CD4-positive, alpha-beta T cell treated with Interleukin-12 subunit alpha and Interleukin-12 subunit beta, for 1 hour (primary cell): ENCODE measurements at places on chromosomes 16 and 17.

DNA sequence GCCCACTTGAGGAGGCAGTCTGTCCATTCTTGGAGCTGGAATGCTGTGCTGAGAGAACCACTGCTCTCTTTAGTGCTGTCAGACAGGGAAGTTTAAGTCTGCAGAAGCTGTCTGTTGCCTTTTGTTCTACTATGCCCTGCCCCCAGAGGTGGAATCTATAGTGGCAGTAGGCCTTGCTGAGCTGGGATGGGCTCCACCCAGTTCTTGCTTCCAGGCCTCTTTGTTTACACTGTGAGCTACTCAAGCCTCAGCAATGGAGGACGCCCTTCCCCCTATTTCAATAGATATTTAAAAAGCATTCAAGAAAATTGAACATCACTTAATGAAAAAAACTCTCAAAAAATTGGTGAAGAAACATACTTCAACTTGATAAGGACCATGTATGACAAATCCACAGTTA, 313.5 kb downstream of the PHKB start:
- DNase-seq: no peak

- DNase-seq: no peak
These were observed 19.4 kb downstream of the ERN1 start for GRCh38 chr17:64110379-64111152.

DNA sequence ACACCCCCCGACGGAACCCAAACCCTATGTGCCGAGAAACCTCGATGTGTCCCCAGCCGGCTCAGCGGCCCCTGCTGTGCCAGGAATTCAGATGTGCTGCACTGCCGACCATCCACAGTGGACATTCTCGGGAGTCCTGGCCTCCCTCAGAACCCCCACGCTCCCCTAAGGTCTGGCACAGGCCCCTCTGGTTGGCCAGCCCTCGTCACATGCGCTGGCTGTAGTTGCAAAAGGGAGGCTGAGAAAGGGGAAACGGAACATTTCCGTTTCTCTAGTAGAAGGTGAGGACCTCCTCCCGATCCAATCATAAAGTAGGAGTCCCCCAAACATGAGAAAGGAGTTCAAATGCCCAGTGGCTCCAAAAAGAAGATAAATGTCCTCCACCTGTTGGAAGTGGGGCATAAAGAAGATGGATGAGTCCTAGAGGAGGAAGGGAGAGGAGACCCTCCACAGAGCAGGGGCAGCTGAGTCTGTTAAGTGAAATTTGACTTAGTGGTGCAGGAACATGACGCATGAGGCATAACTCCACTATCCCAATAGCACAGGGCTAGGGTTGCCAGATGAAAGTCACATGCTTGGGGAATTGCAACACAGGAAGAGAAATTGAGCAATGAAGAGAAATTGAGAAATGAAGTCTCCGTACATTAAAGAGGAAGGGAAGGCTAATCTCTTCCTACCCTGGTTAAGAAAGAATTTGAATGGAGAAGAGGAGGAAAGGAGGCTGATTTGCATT, 49.3 kb upstream of the WSB1 start:
- DNase-seq: no peak

DNA sequence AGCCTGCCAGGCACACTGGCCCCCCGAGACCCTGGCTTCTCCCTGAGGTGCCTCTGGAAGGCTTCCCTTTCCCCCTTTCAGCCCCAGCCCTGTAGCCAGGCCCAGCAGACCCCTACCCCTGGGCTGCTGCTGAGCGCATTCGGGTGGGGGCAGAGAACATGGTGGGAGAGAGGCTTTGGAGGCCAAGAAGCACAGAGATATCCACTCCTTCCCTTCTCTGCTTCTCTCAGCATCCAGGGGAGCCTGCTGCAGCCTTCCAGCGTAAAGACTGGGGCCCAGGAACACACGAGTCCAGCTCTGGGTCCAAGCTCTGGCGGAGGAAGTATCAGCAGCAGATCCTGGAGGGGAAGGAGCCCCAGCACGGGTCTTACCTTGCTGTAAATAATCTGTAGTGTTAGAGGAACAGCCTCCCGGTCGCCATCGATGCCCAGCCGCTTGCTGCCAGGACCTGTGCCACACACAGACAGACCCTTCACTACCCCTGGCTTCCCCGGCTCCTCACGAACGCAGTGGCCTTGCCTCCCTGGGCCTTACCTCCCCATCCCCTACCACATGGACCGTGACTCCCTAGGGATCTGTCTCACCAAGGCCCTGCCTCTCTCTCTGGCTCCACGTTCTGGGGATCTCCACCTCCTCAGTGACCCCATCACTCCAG, 17.0 kb upstream of the PIK3R6 start:
- no peak for DNase-seq

GRCh38 chr17:80998748-80999535, 7.3 kb downstream of the CHMP6 start:
- DNase-seq: no peak

DNA sequence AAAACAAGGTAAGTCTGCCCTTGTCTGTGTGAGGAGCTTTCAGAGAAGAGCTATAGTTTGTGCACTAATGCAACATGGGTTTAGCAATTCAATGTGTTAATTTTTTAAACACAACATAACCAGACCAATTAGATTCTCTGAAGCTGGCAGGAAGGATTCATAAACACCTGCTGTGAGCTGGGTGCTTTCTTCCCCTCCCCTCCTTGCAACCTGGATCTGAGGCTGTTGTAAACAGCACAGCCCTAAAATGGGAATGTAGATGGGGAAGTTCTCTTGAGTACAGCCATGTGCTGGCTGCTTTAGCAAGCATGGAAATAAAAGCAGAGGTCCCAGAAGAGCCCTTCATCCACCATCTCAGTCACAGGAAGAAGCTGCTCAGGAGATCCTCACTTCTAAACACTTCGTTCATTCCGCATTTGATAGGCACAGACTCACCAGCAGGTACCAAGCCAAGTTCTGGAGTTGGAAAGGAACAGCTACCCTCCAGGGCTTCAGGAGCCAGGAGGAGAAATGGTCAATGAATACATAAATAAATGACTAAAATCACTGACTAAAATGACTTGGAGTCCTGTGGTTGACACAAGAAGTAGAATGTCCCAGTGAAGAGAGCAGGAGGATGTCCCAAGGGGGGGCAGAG, 21.7 kb downstream of the AXIN2 start:
- no peak for DNase-seq

DNA sequence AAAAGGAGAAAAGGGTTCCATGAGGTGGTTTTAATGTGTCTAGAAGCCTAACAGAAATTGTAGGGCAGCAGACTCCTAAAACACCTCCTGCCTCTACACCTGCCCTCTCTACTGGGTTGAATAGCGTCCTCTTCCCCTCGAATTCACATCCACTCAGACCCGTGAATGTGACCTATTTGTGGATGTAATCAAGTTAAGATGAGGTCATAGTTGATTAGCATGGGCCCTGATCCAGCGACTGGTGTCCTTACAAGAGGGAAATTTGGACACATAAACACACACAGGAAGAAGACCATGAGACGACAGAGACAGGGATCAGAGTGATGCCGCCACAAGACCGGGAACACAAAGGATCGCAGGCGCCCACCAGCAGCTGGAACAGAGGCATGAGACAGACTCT, 13.5 kb downstream of the CD300LF start:
- DNase-seq: no peak

DNA sequence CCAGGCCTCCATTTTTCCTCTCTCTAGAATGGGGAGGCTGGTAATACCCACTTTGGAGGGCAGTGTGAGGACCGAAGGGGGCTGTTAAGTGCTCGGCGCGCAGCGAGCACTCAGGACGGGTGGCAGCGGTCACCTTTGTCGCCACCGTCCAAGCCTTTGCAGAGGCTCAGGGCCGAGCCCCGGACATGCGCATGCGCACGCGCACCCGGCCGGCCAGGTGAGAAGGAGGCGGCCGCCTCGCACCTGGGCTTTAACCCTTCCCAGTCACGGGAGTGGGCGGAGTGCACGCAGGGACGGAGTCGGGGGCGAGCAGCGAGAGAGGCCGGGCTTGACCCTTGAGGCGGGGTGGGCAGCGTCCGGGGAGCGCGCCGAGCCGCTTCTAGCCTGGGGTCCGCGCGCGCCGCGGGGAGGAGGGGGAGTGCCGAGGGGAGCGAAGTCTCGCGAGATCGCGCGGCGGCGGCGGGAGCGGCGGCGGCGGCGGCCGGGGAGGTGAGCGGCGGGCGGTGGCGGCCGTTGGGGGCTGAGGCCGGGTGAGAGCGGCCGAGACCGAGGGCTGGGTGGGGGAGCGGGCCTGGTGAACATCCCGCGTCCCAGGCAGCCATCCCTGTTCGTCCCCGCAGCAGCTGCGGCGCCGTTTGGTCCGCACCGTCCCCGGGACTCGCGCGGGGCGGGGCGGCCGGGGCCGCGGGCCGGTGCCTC, at the start of gene MRTFB:
MRTFB (plus strand) TSS at position 443 of the 699 bp plus-strand sequence. CDS start 69,288 bp downstream, outside the sequence.
- DNase-seq: peak; percentile 84

- no peak for DNase-seq
These were observed 1.4 kb upstream of the GRN start for GRCh38 chr17:44343510-44344209.
